ENCODE measurements at places on chromosomes 1 and 21.

DNA sequence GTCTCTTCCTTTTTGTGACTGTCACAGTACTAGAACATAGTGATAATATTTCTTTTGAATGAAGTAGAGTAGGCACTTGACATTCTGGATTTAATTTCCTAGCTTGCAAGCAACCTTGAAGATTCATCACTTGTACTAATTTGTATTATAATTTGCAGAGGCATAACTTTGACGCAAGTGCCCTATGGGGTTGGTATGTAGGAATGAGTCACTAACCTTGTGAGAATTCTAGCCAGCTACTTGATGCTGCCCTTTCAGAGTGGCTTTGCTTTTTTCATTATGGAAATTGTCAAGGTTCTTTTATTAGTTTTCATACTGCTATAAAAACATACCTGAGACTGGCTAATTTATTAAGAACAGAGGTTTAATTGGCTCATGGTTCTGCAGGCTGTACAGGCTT lies 13.7 kb upstream of the DPH5 start:
- no peak for DNase-seq

DNA sequence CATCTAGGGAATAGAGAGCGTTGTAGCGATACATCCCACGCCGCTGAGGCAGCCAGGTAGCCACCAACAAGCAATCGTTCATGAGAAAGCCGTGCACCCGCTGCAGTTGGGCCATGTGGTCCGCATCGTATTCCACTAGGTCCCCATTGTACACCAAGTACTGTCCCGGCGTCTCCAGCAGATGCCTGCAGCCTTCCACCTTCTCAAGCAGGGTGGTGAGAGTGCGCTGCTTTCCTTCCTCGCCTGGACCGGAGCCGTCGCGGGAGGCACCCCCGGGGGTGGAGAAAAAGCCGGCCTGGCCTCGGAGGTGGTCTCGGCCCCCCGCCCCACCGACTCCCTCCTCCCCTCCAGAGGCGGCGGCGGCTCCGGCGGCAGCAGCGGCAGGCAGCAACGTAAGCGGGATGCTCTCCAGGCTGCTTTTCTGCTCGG lies 595 bp downstream of the EXOC8 start:
- DNase-seq: no peak

- no peak for DNase-seq
These were observed 8.0 kb downstream of the OSBPL9 start for GRCh38 chr1:51624855-51625254.

DNA sequence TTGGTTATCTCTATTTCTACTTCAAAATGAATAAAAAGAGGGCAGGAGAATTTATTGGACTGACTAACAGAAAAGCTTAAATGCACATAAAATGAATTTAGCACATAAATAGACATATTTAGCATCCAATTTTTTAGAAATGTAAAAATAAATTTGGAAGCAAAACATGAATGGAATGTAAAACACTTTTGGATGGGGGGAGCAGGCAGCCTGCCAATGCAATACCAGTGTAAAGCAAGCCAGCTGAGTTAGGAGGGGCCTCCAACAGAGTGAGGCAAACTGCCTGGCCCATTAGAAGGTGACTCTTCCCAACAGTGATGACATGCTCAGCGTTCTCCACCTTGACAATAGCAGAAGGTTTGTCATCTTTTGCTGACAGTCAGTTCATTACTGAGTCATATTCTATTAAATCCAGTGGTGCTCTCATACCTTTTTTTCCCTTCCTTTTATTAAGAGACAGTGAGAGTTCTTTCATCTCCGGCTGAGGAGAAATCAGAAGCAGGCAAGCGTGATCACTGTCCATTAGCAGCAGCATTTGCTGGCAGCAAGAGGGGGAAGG lies 19.5 kb upstream of the EXO1 start:
- no peak for DNase-seq

DNA sequence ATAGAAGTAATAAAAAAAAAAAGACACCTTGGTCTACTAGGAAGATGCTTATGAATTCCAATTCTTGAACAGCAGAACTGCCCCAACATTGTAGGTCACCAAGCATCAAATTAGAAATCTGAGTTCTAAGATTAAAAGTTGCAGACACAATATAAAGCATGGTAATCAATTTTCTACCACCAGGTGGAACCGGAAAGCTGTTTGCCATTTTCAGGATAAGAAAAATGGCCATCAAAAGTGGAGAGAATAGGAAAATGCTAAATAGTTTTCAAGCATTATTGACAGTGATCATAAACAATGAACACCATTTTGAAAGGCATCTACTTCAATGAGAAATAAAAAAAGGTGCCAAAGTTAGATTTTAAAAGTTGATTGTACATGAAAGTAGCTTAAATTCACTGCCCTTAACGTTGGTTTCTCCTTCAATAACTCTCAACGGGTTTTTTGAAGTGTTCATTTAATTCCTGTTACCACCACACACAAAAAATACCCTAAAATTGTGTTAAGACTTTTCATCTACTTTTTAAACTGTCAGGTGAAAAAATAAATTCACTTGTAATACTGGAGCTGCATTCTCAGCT lies 252.9 kb downstream of the KCNT2 start:
- DNase-seq: no peak

GRCh38 chr1:192862271-192862670 lies 53.4 kb downstream of the RGS2 start:
- no peak for DNase-seq
